ENCODE measurements at places on chromosomes 16 and 17. TPM values are rescaled to one million over a fixed set of nuclear protein-coding genes. Genes with fewer than 3 reads are reported as not detected.

- DNase-seq = peak; percentile 91
Observed at GRCh38 chr16:86718118-86718517, 139.8 kb downstream of the FOXL1 start.

DNA sequence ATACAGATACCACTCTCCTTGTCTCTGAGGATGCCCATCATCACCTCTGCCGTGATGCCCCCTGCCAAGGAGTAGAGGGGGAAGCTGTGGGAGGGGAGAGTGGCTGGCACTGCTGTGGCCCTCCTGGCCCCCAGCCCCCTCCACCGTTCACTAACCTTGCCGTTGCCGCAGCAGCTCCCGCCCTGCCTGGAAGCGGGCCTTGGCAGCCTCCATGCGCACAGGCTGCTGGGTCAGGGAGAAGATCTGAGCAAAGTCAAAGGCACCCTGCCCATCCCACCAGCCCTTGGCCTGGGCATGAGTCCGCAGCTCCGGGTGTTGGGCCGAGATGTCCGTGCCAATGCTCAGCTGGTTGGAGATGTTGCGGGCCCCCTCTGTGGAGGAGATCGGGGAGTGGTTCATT, 2.4 kb downstream of the SCRN2 start:
- DNase-seq = no peak

- DNase-seq = no peak
Observed at GRCh38 chr17:15888436-15888835, 56.5 kb upstream of the ADORA2B start.

GRCh38 chr17:9021992-9022572, 772 bp downstream of the NTN1 start:
- peak; percentile 51 for DNase-seq

DNA sequence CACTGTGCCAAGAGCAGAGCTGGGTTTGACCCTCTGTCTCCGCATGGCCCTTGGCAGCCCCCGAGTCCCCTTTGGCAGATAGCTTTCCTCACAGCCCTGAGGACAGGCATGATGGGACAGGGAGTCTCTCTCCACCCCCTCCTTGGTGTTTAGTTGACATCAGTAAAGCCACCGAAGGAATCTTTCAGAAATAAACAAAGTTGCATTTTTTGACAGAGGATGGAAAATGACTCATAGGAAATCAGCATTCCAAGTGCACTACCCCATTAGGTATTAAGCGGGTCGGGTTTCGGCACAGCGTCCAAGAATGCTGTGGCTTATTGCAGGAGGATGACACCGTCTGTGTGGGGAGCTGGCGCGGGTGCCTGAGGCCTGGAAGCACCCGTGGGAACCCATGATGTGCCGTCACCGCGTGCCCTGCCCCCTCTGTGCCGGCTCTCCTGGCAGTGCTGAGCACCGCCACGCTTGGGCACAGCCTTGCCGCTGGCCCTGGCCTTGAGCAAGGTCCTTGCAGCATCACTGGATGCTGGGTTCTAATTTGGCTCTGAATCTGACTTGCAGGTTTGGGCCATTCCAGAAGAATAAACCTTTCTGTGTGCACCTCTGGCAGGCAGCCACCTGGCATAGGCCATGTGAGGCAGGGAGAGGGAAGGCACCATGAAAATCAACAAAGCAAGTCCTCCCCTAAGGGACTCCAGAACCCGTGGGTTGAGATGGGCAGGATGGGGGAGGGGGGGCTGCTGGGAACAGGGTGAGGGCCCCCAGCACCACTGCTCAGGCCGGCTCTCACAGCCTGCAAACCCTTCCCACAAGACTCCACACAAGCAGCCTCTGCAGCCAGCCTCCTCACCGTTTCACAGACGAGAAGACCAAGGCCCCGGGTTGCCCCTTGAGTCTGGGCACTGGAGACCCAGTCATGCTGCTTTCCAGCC, 50.5 kb upstream of the ZNF469 start:
- DNase-seq = peak; percentile 98

- no peak for DNase-seq
Observed at GRCh38 chr17:79685121-79685520, 45.6 kb upstream of the ENPP7 start.

DNA sequence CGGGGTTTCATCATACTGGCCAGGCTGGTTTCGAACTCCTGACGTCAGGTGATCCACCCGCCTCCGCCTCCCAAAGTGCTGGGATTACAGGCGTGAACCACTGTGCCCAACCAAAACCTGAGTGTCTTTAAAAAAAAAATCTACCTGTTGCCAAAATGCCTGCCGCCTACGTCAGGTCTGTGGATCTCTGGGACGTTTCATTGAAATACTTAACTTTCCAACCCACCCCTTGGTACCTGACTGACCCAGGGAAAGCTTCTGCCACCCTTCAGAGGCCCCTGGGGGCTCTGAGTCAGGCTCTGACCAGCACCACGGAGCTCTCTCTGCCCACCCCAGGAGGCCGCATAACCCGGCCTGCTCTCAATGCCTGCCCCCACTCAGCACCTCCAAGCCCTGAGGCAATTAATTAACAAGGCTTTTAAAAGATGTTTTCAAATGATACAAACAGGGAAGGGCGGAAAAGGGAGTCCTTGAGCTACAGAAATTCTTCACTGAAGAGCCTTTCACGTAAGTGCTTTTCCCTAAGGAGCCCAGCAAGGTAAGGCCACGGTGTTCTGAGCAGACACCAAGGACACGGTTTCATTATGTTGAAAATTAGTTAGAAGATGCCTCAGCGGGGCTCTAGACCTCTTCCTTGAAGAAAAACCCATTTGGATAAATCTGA, 29.3 kb upstream of the GSG1L start:
- peak; percentile 57 for DNase-seq

GRCh38 chr17:1197781-1198490, 18.2 kb upstream of the ABR start:
- DNase-seq = no peak

DNA sequence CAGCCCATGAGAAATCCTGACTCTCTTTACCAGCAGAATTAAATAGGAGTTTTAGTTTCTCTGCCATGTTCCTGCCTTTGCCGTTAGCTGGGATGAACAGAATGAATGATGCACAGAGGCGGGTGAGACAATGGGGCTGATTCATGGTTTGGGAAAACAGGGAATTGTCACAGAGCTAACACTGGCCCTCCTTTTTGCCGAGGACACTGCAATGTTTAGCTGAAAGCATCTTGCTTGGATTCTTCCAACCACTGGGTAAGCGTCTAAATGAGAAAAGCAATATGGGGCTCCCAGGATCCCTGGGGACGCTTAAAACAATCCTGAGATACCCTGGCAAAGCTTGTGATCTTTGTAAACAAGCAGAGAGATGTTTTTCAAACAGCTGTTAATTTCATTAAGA, 12.8 kb upstream of the PAFAH1B1 start:
- no peak for DNase-seq

- no peak for DNase-seq
Observed at GRCh38 chr17:6020376-6021010, 49.7 kb upstream of the WSCD1 start.

DNA sequence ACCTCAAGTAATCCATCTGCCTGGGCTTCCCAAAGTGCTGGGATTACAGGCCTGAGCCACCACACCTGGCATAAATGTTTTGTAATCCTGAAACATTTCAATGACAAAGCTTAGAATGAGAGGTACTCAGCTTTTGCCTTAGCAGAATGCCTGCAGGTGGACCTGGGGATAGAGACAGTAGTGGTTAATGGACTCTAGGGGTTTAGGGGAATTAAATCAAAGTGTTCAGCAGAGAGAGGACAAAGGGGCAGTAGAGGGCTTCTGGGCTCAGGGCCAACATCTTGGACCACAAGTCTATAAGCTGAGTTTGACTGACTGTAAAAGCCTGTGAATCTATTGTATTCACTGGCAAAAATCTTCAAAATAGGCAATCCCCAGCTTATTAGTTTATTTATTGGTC, 36.0 kb upstream of the MED13 start:
- DNase-seq = no peak

GRCh38 chr17:11986179-11986941, 10.9 kb downstream of the ZNF18 start:
- no peak for DNase-seq

DNA sequence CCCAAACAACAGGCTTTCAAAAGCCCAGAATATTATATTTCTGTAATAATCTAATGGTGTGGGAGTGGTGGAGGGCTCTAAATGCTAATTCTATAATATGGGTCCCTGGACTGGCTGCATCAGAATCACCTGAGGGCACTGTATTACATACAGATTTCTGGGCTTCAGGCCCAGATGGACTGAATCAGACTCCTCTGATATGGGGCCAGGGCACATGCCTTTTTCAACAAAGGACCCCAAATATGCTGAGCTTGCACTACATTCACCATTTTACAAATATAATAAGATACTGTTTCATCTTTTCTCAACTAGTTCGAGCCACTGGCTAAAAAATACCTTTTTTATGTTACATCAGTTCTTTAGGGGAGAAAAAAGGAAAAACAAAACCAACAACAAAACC, 309.7 kb downstream of the MAP2K6 start:
- no peak for DNase-seq

DNA sequence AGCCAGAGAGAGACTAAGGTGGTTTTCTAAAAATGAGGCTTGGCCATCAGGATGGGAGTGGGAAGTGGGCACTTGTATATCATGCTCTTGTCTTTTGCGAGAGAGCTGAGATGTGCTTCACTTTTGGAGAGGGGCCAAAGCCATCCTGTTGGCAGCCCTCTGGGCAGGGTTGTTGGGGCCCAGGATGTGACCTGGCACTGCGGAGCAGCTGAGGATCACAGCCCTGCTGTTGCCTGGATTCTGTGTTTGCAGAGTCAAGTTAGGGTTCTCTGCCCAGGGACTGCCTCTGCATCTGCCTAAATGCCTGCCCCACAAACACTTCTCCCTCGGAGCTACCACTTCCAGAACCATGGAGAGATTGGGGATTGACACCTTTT, 71.2 kb downstream of the PLD6 start:
- no peak for DNase-seq

GRCh38 chr16:48680881-48681280, 70.9 kb upstream of the N4BP1 start:
- no peak for DNase-seq

GRCh38 chr16:54584121-54584520, 297.5 kb upstream of the IRX3 start:
- no peak for DNase-seq

- peak; percentile 55 for DNase-seq
Observed at GRCh38 chr16:5895137-5895536, 797.5 kb upstream of the EEF2KMT start.

DNA sequence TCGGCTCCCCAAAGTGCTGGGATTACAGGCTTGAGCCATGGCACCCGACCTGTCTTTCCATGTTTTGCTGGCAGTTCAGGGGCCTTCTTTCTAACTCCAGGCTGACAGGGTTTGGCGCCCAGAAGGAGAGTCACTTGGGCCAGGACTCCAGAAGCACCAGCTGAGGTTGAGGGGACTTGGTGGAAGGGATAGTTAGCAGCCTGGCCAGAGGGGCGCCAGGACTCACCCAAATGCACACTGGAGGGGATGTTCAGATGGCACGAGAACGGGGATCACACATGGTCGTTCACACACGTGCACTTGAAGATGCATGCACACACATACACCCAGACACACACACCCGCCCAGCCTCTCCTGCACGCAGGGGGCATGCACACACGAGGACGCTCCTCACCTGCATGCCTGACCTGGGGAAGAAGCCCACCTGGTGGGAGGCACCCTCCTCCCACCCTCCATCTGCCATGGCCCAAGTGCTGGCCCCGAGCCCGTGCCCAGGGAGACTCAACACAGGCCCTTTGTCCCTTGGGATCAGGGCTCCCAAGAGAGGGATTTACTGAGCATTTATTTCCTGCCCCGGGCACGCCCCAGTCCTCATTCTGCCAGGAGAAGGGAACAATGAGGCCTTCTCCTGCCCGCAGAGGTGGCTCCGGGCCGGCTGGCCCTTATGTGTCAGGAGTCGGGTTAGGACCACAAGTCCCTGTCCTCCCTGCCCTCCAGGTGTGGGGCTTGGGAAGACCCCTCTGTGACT, 2.3 kb upstream of the PRSS21 start:
- no peak for DNase-seq

DNA sequence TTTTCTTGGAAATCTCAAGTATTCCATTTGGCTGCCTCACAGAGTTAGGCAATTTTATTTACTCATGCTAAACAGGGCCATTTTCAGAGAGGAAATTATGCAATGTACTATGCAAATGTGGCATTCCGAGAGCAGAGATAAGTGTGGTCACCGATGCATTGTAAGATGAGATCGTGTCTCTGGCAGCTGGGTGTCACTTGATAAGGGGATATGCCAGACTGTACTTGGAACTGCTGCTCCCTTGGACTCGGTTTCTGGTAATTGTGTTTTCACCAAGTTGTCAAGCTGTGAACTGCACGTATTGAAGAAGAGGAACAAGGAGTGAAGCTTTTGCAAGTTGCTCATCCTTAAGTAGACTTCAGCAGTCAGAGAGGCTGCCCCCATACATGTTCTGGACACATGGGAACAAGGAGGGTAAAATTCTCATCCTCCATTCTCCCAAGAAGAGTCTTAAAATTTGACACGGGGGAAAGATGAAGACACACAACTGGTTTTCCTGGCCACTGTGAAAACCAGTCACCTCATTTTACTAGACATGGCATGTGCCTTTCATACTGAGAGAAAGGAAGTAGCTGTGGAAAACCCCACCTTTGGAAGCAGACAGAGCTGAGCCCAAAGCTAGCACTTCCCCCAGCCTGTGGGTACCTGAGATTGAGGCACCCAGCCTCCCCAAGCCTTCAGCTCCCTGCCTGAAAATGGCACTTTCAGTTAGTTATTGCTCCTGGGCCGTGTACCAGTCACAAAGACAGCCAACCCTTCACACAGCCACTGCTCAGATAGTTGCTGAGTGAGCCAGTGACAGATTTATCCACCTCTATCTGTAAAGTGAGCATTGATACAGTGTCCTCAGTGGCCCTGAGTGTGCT, 150.7 kb downstream of the SOCS1 start:
- DNase-seq = peak; percentile 37

DNA sequence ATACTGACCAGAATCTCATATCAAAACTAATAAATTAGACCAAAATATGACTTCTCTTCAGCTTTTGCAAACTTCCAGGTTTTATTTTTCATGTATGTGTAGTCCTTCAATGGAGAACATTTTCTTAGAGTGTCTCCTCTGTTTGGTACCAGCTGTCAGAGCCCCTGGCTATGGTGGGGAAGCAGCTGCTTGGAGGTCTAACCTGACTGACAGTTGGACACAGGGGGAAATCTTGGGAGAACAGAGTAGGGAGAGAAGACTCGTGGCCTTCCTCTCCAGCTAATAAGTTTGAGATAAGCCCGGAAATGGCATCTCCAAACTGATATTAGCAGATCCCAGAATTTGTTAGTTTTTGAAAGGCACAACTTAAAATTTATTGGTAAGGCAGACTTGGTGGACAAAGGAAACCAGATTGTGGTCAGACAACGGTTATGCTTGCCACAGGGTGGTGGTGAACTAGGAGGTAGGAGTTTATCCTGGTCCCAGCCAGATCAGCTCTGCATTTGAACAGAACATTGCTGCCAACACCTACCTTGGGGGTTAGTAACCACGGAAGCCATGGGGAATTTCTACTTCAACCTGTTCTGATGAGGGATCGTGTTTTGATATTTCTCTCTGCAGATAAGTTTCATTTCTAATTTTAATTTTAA, 39.2 kb upstream of the IRX3 start:
- DNase-seq = no peak

Gene KRT31
- total RNA-seq = not detected

Gene ENPP7
- total RNA-seq = not detected

Gene NHLRC4
- total RNA-seq = 0.17 TPM

Gene SLC6A2
- 0.33 TPM for total RNA-seq

Gene CA5A
- not detected for total RNA-seq

Gene UBTF
- 60.1 TPM for total RNA-seq

Gene TUBD1
- 5.8 TPM for total RNA-seq

Gene NLRC3
- 0.11 TPM for total RNA-seq

Gene CDR2
- total RNA-seq = 31.3 TPM

Gene NPIPB12
- total RNA-seq = 109 TPM

Gene C17orf100
- 2.5 TPM for total RNA-seq

Gene SEPTIN1
- 3.4 TPM for total RNA-seq
